CD4-positive, alpha-beta T cell treated with Interleukin-4 for 1 hour (primary cell): ENCODE measurements at places on chromosomes 4 and X.

GRCh38 chrX:72368796-72369195, 63.1 kb upstream of the CITED1 start:
- DNase-seq: no peak

DNA sequence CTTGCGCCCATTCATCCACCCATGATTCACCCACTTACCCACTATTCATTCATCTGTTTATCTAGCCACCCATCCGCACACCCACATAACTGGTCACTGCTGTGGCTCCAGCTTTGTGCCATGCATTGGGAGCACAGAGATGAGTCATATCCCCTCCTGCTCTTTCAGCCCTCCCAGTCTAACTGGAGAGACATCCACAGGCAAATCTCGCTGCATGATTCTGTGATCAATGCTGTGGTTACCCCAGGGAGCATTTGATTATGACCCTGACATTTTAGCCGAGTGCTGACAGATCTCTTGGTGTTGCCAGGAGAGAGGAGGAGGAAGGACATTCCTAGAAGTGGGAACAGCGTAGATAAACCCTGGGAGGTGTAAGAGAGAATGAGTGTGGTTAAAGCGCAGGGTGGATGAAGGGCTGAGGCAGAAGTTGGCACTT, 10.4 kb upstream of the PORCN start:
- DNase-seq: no peak

DNA sequence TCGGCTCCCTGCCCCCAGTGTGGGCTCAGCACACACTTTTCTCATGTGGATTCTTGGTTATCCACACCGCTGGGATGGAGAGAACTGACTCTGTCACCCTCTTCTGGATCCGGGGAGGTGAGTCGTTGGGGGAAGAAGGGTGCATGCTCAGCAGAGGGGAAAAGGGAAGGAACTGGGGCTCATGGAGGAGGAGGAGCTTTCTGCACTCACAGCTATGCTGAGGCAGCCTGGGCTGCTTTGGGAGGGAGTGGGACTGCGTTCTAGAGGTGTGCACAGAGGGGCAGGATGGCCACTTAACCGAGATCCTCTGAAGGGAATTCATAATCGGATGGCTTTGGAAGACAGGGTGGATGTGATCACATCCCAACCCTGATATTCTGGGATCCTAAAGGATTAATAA, 51.6 kb downstream of the RTL5 start:
- no peak for DNase-seq

DNA sequence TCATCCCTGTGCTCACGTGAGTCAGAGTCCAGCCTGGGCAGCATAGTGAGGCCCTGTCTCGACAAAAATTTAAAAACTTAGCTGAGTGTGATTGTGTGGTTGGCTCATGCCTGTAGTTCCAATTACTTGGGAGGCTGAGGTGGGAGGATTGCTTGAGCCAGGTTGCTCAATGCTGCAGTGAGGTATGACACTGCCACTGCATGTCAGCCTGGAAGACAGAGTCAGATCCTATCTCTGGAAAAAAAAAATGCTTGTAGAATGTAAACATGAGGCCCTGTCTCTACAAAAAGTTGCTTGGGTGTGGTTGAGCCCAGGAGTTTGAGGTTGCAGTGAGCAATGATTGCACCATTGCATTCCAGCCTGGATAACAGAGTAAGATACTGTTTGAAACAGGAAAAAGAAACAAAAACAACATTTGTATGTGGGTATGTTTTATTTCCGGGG, 11.3 kb upstream of the YTHDC1 start:
- DNase-seq: no peak

GRCh38 chr4:156596026-156596425, 375.6 kb downstream of the PDGFC start:
- DNase-seq: no peak

DNA sequence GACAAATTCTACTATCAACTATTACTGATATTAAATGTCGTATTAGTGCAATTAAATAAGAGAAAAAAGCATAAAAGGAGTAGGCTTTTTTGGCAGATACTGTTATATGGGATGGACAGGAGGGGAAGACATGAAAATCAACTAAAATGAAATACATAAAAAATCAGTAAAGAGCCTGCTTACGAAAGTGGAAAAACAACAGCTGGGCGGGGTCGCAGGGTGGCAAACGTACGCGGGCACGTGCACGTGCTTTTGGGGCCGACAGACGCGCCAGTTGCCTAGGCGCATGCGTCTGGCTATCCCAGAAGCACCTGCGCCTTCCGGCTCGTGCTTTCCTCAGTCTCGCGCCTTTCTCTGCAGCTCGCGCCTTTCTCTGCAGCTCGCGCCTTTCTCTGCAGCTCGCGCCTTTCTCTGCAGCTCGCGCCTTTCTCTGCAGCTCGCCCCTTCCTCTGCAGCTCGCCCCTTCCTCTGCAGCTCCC, at the start of gene YY2:
YY2 (plus strand) TSS at position 51 of the 479 bp plus-strand sequence. CDS start 498 bp downstream, outside the sequence.
- no peak for DNase-seq

DNA sequence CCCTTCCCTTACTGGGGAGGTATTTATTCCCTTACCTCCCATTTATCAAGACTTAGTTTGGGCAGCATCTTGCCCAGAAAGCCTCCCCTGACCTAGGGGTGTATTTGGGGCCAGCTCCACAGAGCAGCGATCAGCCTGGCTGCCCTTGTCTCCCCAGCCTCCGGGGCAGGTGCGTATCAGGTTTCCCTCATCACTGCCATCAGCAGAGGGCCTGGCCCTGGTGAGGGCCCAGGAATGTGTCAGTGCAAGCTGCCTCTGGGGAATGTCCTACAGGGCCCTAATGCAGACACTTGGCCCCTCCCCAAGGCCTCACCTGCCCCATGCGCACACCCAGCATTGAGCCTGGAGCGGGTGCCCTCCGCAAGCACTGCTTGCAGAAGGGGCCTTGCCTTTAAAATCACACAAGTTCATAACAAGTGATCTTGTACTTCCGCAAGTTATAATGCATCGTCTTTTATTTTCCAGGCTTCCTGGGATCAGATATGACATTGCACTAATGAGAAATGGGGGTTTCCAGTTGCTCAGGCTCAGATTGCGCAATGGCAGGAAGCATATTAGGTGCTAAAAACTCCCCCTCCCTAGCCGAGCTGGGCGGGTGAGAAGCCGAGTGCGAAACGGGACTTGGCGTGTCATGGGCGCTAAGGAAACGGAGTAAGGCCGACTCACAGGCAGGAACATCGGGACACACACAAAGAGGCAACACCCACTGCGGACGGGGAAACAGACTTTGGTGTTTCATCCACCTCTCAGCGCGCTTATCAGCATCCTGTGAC, 25.4 kb upstream of the AFAP1 start:
- peak; percentile 78 for DNase-seq

GRCh38 chrX:71606536-71607216, 11.6 kb downstream of the CXCR3 start:
- peak; percentile 59 for DNase-seq

DNA sequence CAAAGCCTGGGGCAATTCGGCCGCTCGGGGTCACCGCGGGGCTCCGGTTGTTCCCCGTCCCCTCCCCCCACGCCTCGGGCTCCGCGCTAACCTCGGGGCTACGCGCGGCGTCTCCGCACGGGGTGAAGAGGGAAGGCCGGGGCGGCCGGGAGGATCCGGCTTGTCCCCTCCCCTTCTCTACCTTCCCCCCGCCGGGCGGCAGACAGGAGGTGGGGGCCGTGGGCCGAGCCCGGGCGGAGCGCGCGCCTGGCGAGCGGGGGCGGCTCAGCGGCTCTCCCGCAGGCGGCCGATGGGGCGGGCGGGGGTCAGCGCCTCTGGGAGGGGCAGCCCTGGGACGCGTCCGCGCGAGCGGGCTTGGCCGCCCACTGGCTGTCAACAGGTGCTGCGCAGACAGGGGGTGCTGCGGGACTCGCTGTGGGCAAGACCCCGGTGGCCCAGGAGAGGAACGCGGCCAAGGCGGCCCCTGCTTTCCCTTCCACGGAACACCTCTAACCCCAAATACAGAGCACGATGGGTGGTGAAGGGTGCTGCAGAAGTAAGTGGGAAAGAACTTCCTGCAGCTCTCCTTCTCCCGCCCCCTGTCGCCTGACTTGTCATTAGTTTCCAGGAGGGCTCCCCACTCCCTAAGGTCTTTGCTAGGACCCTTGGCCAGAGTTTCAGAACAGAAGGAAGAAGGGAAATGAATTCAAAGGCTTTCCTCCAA, at the start of gene PDGFC:
PDGFC (minus strand) TSS at position 124 of the 703 bp plus-strand sequence. CDS start 896 bp downstream, outside the sequence.
- peak; percentile 47 for DNase-seq

DNA sequence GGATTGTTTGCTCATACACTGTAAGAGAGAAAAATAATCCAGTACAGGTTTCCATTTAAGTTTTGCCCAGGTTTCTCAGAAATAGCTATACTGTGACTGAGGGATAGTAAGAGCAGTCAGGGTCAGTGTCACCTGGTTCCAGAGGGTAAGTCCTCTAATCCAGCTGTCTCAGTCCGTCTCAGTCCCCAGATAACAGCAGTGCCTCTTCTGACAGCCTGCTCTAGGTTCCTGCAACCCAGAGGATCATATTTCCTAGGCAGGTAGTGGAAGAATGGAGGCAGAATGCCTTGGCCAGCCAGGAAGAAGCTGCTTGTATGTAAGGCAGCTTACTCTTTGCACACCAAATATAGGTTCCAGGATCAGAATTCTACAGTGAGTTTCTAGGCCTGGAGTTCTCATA, 22.6 kb upstream of the GNRHR start:
- DNase-seq: no peak

- no peak for DNase-seq
These were observed 25.7 kb downstream of the SEPTIN6 start for GRCh38 chrX:119667111-119667878.

- DNase-seq: no peak
These were observed 517 bp downstream of the LEF1 start for GRCh38 chr4:108168160-108168670.

DNA sequence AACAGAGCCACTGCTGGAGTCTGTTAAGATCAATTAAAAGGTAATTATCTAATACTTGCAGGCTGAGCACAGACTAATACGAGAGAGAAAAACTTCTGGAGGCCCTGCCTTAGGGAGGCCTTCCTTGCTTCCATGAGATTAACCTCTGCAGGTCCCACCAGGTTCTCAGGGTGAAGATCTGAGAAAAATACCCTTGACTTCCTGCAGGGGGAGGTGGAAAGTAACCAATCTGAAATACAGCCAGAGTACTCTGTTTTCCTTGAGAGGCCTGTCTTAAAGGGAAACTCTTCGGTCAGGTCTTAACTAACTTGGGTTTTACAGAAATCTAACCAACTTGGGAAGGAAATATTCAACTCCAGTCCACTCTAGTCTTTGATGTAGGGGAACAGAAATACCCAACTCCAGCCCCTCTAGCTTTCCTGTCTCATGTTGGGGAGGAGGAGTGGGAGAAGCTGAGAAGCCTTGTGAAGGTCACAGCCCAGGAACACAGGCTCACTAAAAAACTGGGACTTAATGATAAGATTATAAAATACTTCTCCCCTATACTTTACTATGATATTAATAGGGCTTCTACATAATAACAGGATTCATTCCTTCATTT, 77.1 kb downstream of the TBCK start:
- no peak for DNase-seq

- no peak for DNase-seq
These were observed 249.4 kb downstream of the NDST4 start for GRCh38 chr4:114864060-114864459.

DNA sequence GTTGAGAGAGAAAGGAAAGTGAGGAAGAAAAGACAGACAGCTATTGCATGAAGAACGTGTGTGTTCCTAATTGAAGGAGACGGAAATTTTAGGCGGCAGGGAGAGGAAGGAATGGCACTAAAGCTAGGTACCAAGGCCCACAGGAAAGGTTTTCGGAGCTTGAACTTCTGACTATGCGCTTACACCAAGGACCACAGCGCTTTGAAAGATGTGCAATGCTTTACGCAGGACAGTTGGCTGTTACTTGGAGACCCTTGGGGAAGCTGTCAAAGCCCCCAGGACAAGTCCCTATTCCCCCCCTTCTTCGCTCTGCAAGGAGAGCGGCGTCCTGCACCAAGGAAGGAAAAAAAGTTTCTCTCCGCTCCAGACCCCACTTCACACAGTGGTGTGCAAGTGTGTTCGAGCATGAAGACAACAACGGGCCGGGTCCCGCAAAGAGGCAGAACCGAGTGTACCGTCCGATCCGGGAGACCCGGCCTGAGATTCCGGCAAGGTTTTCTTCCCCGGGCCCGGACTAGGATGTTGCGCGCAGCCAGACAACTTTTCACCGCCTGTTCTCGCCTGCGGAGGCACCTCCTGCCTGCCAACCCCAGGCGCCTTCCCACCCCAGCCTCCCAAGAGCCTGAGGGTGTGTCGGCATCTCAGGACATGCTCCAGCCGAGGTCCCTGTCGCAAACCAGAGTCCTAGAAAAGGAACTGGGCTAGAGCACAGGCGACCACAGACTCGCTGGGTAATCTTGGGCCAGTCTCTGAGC, 896 bp downstream of the KDR start:
- DNase-seq: no peak

DNA sequence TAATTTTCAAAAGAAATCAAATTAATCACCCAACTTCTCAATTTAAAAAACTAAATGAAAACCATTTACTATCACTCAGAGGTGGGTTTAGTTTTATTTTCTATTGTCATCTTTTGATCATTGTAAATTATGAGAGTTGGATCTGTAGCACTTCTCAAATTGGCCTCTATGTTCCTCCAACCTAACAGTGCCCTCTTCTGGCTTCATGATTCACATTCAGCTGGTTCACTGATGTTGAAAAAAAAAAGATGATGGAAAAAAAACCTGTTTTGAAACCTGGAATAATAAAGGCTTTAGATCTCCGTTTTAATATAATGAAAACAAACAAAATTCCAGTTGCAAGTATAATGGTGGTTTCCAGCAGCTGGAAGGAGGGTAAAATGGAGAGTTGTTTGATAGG, 2.4 kb upstream of the NBDY start:
- DNase-seq: peak; percentile 33

DNA sequence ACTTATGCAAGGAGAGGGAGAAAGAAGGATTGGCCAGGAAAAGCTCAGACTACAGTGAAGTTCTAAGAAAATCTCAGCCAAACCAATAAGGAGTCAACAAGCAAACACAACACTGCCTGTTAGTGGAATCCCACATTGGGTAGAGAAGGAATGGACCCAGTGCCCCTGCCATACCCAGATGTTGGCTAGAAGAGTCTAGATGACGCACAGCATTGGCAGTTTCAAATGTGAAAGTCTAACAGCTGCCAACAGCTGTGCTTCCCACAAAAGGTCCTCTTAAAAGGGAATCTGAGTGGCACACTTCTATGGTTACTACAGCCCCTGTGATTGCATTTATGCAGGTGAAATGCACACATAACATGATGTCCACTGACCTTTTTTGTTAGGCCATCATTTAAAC, 37.2 kb upstream of the CPEB2 start:
- DNase-seq: no peak

DNA sequence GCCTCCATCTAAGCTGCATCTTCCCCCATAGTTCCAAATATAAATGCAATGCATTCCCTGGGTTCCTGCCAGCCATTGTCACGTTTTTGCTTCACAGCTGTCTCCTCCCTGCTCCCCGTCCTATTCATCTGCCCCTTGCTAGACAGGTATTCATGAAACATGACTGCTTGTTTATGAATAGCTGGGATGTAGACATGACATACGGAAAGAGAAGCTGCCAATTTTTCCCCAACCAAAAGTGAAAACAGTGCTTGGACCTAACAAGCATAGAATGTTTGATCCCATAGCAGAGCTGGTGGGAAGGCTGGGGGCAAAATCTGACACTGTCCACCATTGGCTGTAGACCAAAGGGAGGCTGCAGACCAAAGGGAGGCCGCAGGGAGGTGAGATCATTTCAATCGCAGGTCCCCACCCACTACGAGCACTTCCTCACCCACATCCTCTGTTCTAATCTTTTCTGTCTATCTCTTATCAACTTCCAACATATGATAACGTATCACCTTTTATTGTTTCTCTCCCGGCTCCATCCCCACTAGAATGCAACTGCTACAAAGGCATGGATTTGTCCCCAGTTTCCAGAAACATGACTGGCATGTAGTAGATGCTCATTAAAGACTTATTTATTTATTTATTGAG, 8.5 kb upstream of the GYG2 start:
- no peak for DNase-seq
